ENCODE measurements at places on chromosomes 1 and 21. TPM values are rescaled to one million over a fixed set of nuclear protein-coding genes. Genes with fewer than 3 reads are reported as not detected.
A peak's percentile ranks its signal among the peaks of the same experiment; 100 is the strongest.

GRCh38 chr1:13593511-13594131, 10.0 kb downstream of the PDPN start:
- peak; percentile 64 for DNase-seq

DNA sequence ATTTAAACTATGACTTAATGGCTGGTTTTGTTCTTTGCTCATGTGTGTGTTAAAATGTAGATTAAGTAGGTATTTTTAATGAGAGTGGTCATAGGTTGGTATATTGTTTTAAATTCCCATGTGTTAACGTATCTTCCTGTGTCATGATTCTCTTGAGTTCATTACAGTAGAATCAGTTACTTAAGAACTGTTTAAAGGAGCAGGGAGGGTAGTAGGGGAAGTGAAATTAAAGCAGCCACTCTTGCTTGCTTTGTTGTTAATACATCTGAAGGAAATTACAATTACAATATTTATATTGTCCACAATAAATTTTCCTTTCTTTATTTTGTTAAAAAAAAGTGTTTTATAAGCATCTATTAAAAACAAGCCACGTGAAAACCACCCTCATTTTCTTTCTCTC, 119.2 kb upstream of the KIAA1614 start:
- DNase-seq: no peak

- no peak for DNase-seq
These were observed 113.4 kb upstream of the ATP1A1 start for GRCh38 chr1:116259663-116260062.

DNA sequence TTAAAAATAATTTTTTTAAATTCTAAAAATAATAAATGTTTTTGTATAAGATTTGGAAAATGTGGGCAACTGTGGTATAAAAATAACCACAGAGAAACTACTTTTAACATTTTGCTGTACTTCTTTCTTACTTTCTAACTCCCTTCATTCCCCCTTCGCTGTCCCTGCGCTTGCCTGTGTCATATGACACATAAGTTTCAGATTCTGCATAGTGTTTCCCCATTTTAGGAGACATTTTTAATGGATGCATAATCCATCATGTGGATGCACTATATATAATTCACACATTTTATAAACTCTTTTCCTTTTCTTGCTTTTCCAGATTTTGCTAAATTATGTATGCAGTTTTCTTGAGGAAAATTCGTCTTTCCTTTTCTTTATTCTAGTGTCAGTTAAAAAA, 16.3 kb downstream of the ATG4C start:
- no peak for DNase-seq

- DNase-seq: no peak
These were observed 859 bp upstream of the LRRC8B start for GRCh38 chr1:89523572-89524368.

- no peak for DNase-seq
These were observed 44.8 kb upstream of the DUSP10 start for GRCh38 chr1:221786647-221787046.

GRCh38 chr1:47030170-47030805, 6.8 kb downstream of the CYP4X1 start:
- no peak for DNase-seq

DNA sequence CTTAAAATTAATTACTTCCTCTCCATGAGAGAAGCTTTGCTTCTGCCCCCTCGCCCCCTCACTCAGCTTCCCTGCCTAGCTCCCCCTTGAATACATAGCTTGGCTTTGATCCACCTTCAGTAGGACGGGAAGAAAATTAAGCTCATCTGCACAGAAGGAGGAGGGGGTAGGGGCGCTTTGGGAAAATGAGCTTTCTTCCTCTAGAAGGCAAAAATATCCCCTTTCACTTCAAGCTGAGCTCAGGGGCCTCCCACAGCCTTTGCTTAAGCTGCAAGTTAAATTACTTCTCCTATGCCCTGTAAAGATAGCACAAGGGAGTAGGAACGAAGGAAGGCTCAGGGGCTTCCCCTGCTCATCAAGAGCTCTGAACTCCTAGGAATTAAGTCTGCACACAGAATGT, 65.2 kb upstream of the GOLT1A start:
- no peak for DNase-seq

- DNase-seq: no peak
These were observed 87.0 kb downstream of the NRIP1 start for GRCh38 chr21:14977814-14978213.

- no peak for DNase-seq
These were observed 65.4 kb upstream of the ESRRG start for GRCh38 chr1:216788671-216789070.

- no peak for DNase-seq
These were observed 83.5 kb downstream of the TOMM20 start for GRCh38 chr1:235045034-235045690.

DNA sequence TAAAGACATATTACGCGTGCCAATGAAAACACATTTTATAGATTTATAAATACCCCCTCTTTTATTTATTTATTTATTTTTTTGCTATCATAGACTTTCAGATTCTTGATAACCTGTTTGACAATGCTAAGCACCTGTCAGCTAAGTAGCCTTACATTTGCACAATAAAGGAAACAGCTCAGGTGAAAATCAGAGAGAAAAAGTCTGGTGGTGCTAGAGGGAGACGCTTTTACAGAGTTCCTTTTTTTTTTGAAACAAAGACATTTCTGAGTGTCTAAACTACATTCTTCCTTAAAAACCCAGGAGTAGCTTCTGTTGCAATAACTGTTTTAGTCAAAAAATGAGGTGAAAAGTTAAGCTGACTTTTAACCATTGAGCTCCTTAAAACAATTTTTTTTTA, 1611.6 kb downstream of the NCAM2 start:
- no peak for DNase-seq

DNA sequence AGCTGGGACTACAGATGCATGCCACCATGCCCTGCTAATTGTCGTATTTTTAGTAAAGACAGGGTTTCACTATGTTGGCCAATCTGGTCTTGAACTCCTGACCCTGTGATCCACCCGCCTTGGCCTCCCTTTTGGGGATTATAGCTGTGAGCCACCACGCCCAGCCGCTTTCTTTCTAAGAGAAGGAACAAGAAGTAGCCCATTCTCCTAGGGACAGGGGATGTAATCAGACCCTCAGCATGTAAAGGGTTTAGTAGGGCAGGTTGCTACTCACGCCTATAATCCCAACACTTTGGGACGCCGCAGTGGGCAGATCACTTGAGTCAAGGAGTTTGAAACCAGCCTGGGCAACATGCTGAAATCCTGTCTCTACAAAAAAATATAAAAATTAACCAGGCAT, 189.7 kb downstream of the TOMM20 start:
- no peak for DNase-seq

NES gene
- total RNA-seq: 0.48 TPM

BATF3 gene
- 6.5 TPM for total RNA-seq

BGLAP gene
- total RNA-seq: 0.08 TPM

LCE3E gene
- not detected for total RNA-seq

KIF17 gene
- not detected for total RNA-seq

SLC6A9 gene
- 9.6 TPM for total RNA-seq

AMY1B gene
- not detected for total RNA-seq

ALG14 gene
- total RNA-seq: 1.4 TPM

HPDL gene
- total RNA-seq: not detected

LTN1 gene
- total RNA-seq: 15.5 TPM
